NCI-H748 treated with DMSO at 0.1 percent for 48 hours (cell line): ENCODE measurements at places on chromosomes 6 and 20.

- DNase-seq: no peak
These were observed 777 bp upstream of the SNRNP48 start for GRCh38 chr6:7589221-7589620.

DNA sequence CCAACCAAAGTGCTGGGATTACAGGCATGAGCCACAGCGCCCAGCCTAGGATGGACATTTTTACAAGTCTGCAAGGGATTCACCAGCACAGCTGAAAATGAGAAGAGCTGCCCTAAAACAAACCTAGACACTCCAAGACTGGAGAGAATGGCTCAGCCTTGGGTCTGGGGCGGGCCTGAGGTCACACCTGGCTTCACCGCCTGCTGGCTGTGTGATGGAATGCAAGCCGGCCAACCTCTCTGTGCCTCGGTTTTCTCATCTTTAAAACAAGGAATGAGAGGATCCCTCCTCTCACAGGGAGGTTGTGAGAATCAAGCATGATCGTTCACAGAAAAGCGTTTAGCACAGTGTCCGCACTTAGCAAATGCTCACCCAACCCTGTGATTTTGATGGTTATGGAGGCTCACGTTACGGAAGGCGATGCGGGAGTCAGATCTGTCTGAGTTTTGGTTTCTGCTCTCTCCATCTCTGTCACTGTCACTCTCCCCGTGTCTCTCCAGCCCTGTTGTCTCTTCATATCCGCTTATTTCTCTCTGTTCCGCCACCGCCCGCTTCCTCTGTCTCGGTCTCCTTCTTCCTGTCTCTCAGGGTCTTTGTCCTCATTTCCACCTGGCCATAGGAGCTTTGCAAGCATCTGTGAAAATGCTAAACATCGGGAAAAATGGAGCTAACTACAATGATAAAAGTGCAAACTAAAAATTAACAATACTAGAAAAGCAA lies 47.6 kb downstream of the CEBPB start:
- DNase-seq: no peak

GRCh38 chr6:64712606-64713005 lies 994.4 kb downstream of the EYS start:
- DNase-seq: no peak

DNA sequence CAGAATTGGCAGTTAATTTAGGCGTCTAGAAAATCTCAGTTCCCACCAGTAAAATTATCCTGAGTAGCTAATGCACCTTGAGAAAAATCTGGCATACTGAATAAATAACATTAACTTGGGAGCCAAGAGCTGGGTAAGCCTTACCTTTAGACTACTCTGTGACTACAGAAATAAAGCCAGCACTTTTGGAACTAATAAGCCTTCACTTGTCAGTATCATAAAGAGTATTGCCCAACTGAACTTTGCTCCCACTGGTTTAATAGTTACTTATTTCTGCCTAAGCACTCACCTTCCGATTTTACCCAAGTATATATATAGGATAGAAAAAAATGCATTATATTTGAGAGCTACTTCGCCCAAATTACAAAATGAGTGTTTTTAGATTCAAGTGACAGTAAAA lies 10.7 kb downstream of the FAM8A1 start:
- DNase-seq: no peak

- DNase-seq: no peak
These were observed 10.1 kb upstream of the BAG2 start for GRCh38 chr6:57162028-57162427.

DNA sequence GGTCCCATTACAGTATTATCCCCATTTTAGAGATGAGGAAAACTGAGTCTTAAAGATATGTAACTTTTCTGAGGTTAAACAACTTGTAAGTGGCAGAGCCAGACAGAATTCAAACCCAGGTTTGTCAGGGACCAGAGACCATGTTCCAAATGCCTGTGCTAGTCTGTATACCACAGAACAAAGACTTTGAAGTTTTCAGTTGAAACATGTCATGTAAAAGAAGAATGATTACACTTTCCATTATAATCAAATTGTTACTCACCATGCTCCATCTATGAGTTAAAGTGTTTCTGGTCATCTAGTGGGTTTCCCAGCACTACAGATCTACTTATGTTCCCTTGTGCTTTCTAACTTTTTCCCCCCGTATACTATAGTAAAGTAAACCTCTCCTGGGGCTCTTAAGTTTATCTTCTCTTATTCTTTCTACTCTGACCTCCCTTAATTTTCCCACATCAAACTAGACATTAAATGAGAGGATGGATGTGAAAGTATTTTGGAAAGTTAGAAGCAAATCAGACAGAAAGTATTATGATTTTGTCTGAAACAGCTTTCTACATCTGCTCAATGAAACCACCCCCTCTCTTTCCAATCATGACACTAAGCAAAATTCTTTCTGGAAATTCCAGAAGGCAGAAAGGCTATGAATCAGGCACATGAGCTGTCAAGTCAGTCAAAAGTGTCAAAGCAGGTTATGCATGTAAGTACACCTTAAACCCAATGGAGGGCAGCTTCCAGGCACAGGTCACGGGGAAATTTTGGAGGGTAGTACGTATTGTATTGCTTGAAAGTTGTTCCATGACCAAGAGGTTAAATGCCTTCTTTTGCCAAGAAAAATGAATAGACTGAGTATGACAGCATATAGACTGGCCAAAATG lies 132.7 kb upstream of the MAP3K7 start:
- DNase-seq: no peak

GRCh38 chr6:105609375-105609991 lies 206.6 kb upstream of the PREP start:
- no peak for DNase-seq

DNA sequence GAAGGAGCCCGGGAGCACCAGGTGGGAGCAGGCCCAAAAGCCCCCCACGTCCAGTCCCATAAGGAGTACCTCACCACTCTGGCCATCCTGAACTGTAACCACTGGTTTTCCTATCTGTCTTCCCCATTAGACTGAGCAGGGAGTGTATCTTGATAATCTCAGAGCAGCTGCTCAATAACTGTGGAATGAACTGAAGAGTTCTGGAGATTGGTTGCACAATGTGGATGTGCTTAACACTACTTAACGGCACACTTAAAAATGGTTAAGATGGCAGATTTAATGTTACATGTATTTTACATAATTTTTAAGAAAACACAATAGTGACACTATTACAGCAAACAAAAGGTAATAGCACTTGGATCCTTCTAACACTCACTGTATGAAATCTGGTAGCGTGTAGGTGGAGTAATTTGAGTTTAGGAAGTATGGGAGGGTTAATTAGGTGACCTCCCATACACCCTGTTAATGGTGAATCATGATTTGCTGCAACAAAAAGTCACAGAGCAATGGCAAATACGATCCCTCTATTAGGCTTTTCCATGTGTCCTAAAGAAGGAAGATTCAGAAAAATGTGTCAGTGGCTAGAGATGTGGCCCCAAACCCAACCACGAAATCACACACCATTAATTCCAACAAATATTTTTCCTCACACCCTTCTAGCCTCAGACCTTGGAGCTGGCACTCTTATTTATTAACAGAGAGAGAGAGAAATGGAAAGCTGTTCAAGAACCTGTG lies 18.4 kb downstream of the TRAM2 start:
- DNase-seq: no peak
